ENCODE measurements at places on chromosomes 7 and 10.

DNA sequence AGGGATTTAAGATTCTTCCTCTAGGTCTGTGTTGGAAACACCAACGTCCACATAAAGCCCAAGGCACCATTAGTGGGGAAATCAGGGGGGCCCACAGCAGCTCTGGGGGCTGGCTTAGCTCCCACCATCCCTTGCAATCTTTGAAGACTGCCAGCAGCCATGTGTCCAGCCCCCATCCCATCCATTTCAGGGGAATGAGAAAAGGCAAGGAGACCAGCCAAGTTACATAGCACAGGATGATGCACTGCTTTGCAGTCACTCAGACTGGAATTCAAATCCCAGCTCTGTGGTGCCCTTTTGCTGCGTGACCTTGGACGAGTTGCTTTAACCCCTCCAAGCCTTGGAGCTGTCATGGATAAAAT lies 108.9 kb upstream of the ZMIZ1 start:
- no peak for DNase-seq

DNA sequence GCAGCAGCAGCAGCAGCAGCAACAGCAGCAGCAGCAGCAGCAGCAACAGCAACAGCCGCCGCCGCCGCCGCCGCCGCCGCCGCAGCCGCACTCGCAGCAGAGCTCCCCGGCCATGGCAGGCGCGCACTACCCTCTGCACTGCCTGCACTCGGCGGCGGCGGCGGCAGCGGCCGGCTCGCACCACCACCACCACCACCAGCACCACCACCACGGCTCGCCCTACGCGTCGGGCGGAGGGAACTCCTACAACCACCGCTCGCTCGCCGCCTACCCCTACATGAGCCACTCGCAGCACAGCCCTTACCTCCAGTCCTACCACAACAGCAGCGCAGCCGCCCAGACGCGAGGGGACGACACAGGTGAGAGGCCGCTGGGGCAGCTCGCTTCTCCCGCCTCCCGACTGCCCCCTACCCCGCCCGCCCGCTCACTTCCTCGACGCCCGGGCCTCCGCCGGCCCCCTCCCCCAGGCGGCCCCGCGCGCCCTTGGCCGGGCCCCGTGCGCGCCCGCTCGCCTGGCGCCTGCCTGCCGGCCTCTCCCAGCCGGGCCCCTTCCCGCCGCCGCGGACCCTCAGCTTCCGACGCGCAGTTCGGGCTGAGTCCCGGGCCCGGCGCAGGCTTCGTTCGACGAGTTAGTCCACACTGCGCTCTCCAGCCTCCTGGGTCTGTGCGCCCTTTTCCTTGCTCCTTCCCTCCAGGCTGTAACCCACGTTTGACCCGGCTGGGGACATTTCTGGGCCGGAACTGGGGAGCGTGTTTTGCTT lies 882 bp downstream of the DLX6 start:
- no peak for DNase-seq

GRCh38 chr7:47583739-47584535 lies 2.0 kb upstream of the TNS3 start:
- no peak for DNase-seq

DNA sequence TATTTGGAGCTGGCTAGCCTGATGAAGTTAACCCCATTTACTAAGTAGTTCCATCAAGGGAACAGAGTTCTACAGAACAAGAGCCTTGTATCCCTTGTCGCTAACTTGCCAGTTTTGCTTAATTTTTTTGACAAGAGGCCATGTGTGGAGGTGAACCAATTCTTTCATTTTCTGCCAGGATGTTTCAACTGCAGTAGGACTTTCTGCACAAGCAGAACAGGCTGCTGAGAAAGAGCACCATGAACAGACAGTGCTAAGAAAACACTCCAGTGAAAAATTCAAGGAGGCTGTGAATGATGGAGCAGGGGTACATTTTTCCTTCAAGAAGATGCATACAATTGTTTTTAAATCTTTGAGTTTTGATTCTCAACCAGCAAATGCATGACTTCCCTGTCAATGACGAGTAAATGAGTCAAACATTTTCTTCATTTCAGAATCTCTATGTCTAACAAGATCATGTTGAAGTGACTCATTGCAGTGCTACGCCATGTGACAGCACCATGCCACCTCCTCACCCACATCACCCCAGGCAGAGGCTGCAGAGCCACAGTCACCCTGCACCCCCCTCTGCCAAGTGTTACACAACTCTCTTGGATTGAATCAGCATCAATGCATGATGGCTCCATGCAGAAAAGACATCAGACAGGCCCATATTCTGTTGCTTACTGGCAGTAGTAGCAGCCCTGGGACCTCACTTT lies 193.1 kb downstream of the COBL start:
- DNase-seq, result no peak

- DNase-seq, result no peak
These were observed 436.0 kb downstream of the PAXIP1 start for GRCh38 chr7:154566877-154567276.

DNA sequence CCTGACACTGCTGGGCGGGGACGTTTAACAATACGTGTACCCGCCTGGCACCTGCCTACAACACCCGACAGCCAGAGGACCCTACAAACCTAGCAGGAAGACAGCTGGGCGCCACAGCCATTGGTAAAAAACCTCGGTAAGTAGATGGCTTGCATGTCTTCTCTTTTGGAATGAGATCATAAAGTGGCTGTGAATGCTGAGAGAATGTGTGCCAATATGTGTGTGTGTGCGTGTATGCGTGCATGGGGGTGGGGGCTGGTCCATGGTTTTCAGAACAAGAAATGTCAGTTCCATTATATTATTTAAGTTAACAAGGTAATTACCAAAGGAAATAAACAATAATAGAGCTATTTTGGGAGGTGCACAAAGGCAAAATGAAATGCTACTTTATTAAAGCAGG lies 39.2 kb downstream of the PAPOLB start:
- no peak for DNase-seq

GRCh38 chr10:6958711-6959110 lies 378.6 kb upstream of the PRKCQ start:
- no peak for DNase-seq

- DNase-seq, result no peak
These were observed 47.1 kb downstream of the KLF6 start for GRCh38 chr10:3737864-3738263.

- DNase-seq, result no peak
These were observed 21.4 kb downstream of the SLF2 start for GRCh38 chr10:100934084-100934659.

DNA sequence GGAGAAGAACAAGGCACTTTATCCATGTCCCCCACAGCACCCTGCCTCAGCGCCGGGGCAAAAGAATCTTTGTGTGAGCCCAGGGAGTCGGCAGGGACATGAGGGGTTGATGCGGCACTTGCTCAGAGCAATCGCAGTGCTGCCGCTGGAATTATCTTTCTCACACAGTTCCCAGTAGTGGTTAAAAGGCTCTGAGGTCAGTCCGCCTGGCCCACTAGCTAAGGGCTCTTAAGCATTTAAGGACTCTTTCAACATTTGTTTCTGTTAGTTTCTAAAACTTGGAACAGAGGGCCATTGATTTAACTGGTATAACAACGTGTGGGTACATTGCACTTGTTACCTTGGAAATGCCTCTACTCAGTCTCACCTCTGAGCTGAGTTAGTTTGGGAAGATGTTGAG lies 208.0 kb upstream of the C7orf33 start:
- no peak for DNase-seq

- no peak for DNase-seq
These were observed 5.2 kb downstream of the CPED1 start for GRCh38 chr7:120993553-120994191.
